H7 (cell line): ENCODE measurements at places on chromosomes 5 and 9.

DNA sequence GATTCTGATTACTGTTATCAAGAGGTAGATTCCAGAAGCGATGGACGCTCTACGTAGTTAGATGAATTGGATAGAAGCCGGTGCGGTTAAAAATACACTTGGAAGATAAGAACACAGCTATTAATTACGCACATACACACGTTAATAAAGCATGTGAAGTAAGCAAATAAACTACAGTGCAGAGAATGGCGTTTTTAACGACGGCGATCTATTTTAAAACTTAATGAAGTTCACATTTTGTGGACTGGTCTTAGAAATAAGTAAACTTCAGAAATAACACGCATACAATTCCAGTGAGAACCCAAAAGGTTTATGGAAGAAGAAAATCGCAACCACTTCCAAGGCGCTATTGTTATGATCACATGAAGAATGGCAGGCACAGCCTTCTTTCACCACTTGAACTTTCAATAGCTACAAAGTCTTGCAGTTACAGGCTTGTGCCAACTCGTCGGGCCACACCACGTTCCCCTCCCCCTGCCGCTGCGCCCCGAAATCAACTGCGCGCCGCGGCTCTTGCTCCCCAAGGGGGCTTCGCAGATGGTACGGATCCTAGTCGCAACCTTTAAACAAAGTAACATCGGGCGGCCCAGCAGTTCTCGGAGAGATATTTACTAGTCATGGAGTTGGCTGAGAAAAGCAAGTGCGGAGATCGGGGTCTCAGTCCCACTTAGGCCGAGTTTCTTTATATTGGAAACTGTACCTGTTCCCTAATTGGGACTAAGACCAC, 866 bp upstream of the SEMA6A start:
- peak; percentile 56 for DNase-seq

DNA sequence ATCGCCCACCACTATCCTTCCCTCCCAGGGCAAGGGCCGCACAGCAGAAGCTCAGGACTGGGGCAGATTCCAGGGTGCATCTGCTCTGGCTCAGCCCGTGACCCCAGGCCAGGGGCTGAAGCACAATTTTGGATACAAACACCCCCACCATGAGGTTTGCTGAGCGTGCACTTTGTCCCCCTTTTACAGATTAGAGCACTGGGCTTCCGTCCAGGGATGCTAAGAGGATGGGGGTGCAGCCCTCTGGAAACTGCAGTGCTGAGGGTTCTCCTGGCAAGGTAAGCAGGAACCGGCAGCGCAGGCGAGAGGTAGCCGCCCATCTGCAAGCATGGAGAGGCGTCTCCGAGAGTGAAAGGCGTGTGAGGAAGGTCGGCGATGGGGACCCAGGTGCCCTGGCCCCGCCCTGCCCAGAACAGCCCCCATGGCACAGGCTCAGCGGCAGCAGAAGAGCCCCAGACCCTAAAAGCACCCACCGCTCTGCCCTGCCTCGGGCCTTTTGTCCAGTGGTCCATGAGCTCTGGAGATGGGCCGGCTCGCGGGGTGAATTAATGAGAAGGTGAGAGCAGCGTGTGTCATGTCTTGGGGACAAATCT, 54.5 kb upstream of the OLFM1 start:
- DNase-seq, result no peak

DNA sequence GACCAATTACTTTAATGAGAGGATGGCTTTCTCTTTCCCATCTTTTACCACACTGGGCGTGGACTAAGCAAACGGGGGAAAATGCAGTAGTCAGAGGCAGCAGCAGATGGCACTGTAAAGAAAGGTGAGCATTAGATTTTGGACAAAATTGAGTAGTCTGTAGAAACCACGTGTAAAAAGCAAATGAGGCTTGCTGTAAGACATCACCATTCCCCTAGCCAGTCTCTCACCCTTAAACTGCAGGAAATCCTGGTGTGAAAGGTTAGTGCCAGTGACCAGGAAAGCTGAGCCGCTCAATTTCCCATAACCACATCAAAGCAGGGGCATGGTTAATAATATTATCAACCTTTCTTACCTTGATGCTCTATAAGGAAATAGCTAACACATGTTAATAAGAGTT, 31.8 kb downstream of the SPATA31C2 start:
- DNase-seq, result no peak

DNA sequence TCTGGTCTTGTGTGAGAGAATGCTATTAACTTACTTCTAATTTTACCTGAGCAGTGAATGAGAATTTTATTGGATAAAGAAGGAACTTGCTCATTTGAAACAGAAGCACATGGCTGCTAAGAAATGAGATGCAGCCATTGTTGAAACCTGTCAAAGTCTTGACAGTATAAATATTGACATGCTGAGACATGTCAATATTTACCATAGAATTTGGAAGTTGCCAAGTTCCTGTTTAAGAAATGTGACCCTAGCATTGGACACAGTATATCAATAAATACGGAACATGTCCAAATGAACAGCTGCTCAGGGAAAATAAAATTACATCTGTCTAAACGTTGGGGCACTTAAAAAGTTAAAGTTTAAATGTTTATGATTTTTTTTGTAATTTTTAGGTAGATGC, 7.8 kb downstream of the XRCC4 start:
- no peak for DNase-seq

- DNase-seq, result no peak
Observed at GRCh38 chr5:137289856-137290255, 209.3 kb downstream of the SPOCK1 start.

DNA sequence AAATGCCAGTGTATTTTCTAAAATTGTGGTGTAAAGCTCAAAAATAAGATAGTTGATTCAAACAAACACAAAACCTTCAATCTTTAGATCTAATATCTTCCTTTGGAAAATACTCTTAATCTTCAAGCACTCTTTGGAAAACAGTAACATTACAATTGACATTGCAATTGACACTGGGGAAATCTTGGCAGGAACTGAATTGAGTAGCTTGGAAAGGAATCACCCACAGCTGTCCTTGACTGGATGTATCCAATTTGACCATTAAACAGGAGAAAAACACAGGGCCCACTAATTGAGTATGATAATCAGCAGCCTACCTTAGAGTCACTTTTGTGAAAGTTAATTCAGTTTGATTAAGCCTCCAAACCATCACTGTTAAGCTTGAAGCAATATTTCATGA, 776.7 kb downstream of the DTWD2 start:
- DNase-seq, result no peak

DNA sequence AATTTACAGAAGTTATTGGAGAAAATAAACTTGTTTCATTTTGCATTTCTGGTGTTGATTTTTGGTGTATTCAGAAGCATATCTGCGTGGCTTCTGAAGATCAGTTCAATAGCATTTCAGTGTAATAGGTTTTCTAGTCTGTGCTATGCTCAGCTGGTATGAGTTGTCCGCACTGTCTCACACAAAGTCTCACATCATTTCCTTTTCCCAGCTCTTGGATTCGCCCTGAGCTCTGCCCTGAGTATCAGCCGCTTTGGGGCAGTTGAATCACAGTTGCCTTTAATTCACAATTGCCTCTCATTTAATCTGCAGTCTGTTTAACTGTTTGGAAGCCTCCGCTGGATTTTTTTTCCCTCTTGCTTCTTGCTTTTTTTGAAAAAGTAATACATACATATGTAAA, 6.4 kb upstream of the TTC23L start:
- no peak for DNase-seq

DNA sequence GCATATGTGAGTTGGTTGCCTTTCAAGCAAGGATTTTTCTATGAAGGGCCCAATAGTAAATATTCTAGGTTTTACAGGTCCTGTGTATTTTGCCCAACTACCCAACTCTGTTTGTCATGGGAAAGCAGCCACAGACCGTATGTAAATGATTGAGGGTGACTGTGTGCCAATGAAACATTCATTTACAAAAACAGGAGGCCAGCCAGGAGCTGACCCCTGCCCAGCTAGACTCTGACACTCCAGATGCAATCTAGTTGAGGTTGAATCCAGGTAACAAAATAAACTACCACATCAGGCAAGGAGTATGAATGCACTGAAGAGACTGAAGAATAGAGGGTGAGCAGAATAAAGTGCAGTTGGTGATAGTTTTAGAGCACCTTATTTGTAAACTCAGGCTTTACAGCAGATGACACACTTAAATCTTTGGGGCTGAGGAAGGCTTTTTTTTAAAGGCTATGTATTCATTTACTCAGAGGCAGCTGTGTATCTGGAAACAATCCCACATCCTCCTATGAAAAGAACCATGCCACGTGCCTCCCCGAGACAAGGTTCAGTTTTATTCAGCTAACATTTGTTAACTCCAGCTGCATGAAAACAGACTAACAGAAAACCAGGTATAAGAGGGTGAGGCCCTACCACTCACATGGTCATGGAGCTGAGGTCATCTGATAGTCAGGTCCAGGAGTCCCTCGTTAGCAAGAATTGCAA, 60.7 kb downstream of the SLC1A1 start:
- no peak for DNase-seq

- no peak for DNase-seq
Observed at GRCh38 chr9:125763394-125763801, 16.2 kb downstream of the PBX3 start.

GRCh38 chr5:153584126-153584959, 93.9 kb downstream of the GRIA1 start:
- DNase-seq, result no peak

DNA sequence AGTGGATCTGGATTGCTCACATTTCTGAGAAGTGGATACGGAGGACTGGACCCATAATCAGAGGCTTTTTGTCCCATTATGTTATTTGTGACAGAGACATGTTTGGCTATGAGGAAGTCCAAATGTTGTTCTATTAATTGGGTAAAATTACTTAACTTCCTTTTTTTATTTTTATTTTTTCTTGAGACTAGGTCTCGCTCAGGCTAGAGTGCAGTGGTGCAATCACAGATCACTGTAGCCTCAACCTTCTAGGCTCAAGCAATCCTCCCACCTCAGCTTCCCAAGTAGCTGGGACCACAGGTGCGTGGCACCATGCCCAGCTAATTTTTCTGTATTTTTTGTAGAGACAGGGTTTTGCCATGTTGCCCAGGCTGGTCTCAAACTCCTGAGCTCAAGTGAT, 11.9 kb upstream of the PGGT1B start:
- no peak for DNase-seq

DNA sequence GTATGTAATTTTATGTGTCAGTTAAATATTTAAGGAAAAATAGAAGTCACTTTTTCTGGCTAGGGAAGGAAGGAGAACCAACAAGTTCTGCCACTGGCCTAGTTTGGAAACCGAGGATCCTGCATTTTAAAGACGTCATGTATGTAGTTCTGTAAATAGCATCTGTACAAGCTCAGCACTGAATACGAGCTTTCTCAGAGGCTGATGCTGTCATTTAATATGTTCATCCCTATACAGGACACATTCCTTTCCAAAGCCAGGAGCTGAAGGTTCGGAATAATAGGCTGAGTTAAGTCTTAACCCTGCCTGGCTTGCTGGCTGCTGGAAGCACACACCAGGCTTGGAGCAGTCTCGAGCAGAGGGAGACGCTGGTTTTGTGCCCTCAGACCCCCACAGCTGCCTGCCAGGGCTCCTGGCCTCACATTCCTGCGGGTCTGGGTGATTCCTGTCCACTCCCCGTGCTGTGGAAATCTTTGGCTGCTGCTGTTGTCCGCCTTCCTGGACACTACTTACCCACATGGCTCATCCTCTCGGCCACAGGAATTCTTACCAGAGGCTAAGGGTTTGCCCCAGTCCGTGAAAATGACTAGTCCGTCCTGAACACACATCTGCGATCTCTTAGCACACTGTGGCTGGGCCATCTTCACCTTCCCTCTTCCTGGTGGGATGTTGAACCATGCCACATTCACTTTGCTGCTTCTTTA, 36.6 kb downstream of the SLC46A2 start:
- no peak for DNase-seq

- DNase-seq, result no peak
Observed at GRCh38 chr5:62326702-62327101, 20.7 kb downstream of the KIF2A start.

DNA sequence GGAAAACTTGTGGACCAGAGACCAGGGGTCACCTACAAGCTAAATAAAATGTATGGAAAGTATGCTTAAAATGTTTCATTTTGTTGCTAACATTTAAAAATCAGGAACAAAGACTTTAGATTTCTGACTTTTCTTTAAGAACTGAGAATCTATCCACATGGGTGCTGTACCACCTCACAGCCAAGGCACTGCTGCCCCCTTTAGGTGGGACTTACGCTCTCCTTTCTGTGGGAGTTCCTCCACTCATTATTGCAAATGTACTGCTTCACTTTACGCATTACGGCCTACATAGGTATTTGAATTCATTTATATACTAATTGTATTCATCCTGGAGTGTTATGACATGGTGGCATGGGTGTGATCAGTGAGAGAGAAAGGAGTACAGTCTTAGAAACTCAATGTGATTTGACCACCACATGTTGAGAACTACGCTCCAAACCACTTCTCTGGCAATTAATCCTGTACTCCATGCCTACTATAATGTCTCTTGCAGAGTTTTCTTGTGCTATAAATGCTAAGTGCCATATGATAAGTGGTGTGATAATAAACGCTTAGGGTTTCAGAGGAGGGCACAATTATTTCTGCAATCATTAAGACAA, 24.7 kb upstream of the CETN3 start:
- DNase-seq, result peak; percentile 19

- no peak for DNase-seq
Observed at GRCh38 chr5:74422671-74423070, 217.9 kb downstream of the ENC1 start.

GRCh38 chr5:54651482-54652076, 134.0 kb downstream of the SNX18 start:
- DNase-seq, result no peak

GRCh38 chr9:125525921-125526631, 180.9 kb downstream of the MAPKAP1 start:
- DNase-seq, result no peak

- no peak for DNase-seq
Observed at GRCh38 chr5:133935667-133935940, 32.8 kb downstream of the C5orf15 start.

- DNase-seq, result no peak
Observed at GRCh38 chr5:145701404-145701803, 133.7 kb downstream of the PRELID2 start.

GRCh38 chr9:70478963-70479641, 64.6 kb upstream of the KLF9 start:
- no peak for DNase-seq

- peak; percentile 72 for DNase-seq
Observed at GRCh38 chr5:78295035-78295961, 800 bp upstream of the AP3B1 start.

DNA sequence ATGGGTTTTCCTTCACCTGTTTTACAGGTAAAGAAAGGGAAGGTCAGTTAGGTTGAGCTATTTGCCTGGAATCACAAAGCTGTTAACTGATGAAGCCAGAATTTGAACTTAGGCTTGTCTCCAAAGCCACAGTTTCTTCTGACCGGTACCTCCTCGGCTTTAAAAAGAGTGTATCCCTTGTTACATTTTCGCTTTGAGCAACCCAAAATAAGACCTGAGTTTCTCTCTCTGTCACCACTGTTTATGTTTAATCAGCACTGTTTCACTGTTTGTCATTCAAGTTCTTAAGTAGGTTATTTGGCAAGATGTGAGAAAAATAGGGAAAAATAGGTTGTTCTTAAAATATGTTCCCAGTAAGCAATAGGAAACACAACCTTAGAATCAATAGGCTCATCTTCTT, 84.6 kb downstream of the VCAN start:
- no peak for DNase-seq
